ENCODE measurements at places on chromosomes 11 and 22.

DNA sequence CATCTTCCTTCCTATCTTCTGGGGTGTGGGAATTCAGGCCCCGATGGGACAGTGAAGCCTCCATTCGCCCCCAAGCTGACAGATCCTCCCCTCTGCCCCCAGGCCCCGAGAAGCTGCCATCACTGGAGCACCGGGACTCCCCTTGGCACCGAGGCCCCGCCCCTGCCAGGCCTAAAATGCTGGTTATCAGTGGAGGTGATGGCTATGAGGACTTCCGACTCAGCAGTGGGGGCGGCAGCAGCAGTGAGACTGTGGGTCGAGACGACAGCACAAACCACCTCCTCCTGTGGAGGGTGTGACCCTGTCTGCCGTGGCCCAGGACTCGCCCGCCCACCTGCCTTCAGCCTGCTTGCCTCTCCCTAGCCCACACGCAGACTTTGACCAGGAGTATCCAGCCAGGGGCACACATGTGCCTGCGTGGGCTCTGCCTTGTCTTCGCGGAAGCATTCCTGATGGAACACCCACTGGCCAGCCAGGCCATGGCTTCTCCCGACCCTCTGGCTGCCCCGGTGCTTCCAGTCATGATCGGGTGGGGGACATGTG is 8.6 kb upstream of the RELT start:
- no peak for DNase-seq

DNA sequence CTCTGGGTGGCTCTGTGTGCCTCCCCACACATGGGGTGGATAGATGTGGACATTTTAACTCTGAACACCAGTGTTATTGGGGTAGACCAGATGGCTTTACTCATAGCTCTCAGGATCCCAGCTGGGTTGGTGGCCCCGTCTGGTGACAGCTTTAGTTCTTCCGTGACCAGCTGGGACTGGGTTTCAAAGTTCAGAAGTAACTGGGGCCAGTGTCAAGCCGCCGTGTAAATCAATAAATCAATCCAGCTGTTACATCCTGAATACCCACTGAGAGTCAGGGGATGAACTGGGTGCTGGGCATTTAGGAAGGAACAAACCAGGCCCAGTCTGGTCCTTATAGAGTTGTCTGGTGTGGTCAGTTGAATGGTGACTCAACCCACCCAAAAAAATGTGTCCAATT is 269.4 kb downstream of the CTTN start:
- no peak for DNase-seq

DNA sequence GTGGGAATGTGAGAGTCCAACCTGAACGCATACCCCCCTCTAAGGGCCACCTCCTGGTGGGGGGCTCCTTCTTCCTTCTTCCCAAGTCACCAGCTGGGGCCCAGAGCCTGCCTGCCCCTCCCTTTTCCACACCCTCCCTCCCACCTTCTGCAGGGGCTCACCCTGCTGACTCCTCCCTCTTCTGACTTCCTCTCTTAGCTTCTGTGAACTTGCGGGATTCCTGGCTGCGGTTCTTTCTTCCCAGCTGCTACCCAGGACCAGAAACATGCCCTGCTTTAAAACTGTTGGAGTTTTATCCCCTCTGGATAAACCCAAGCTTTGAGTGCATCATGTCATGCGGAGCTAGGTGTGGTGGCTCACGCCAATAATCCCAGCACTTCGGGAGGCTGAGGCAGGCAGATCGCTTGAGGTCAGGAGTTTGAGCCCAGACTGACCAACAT is 10.2 kb downstream of the LRRC74B start:
- DNase-seq = no peak

DNA sequence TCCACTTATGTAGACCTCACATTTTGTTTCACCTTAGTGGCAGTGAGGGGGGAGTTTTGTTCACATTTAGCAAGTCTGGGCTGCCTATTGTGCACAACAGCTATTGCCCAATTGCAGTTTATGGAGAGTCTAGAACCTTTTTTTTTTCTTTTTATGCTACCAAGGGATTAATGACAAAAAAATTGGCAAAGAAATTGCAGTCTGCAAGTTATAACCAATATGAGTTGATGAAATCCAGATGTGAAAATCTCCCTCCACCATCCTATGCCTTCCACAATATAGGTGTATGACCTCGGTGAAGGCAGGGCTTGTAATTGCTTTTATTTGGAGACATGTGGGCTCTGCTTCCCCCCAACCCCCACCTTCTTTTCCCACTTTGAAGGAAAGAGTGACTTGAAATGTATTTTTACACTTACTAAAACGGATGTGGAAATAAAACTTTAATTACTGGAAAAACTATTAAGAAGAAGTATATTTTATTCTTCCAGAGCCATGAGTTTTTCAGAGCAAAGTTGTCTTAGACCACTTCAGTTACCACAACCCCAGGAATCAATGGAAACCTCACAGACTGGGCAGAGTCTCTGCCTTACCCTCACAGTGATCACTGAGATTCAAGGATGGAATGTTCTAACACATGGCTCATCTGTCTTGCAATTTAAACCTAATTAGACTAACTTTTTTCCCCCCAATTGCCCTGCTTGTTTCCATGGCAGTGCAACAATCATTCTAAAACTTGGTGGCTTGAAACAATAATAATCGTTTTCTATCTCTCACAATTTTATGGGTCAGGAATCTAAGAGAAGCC is 120.8 kb upstream of the SLC5A12 start:
- DNase-seq = no peak
